ENCODE measurements at places on chromosomes 6 and 20. TPM values are rescaled to one million over a fixed set of nuclear protein-coding genes. Genes with fewer than 3 reads are reported as not detected.

DNA sequence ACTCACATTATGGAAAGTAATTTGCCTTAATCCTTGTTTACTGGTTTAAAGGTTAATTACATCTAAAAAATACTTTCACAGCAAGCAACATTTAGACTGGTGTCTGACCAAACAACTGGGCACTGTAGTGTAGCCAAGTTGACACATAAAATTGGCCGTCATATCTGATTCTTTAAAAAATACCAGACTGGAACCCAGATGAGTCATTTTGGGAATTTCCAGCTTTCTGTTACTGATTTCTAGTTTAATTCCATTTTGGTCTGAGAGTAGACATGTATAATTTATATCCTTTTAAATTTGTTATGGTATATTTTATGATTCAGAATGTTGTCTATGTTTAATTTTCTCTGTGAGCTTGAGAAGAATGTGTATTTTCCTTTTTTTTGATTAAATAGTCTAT lies 44.1 kb downstream of the SCP2D1 start:
- no peaks in the 10 kb centered on the region for H3K36me3 ChIP-seq
- H3K27me3 ChIP-seq, result no peaks in the 10 kb centered on the region
- H3K4me3 ChIP-seq, result no peak overlapping the region
- H3K27ac ChIP-seq, result no peak overlapping the region
- no peak for DNase-seq
- H3K4me1 ChIP-seq, result no peaks in the 10 kb centered on the region

DNA sequence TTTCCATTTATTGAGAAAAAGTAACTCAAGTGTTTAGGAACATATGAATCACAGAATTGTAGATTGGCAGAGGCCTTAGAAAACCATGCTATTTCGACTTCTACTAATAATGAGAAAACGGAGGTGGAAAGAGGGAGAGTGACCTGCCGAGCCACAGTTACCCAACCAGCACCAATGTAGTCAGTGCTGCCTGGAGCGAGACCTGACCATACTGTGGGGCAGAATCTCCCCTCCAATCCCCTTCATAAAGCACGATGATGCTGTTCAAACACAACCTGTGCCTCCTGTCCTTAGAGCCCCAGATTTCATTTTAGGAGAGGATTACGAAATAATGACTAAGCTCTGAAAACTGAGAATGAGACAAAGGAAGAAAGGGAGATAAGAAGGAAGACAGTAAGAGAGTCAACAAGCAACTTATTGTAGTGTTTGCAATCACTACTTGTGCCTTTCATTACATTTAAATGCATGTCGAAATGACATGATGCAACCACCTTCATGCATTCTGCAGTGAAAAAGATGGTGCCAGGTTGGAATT lies 70.6 kb downstream of the ATXN1 start:
- H3K27me3 ChIP-seq, result no peaks in the 10 kb centered on the region
- H3K27ac ChIP-seq, result no peak overlapping the region
- no peaks in the 10 kb centered on the region for H3K36me3 ChIP-seq
- no peak for DNase-seq
- H3K4me3 ChIP-seq, result no peak overlapping the region
- no peaks in the 10 kb centered on the region for H3K4me1 ChIP-seq

DNA sequence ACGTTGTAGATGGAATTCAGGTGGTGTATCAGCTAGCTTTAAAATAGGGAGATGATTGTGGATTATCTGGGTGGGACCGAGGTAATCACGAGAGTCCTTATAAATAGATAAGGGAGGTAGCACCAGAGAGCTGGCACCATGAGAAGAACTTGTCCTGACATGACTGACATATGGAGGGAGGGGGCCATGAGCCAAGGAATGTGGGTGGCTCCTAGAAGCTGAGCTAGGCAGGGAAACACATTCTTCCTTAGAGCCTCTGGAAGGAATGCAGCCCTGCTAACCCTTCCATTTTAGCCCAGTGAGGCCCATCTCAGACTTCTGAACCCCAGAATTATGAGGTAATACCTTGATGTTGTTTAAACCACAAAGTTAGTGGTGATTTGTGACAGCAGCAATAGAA lies 321.1 kb upstream of the SULF2 start:
- H3K36me3 ChIP-seq, result no peaks in the 10 kb centered on the region
- H3K27me3 ChIP-seq, result no peaks in the 10 kb centered on the region
- DNase-seq, result no peak
- H3K4me3 ChIP-seq, result no peak overlapping the region
- H3K4me1 ChIP-seq, result no peaks in the 10 kb centered on the region

DNA sequence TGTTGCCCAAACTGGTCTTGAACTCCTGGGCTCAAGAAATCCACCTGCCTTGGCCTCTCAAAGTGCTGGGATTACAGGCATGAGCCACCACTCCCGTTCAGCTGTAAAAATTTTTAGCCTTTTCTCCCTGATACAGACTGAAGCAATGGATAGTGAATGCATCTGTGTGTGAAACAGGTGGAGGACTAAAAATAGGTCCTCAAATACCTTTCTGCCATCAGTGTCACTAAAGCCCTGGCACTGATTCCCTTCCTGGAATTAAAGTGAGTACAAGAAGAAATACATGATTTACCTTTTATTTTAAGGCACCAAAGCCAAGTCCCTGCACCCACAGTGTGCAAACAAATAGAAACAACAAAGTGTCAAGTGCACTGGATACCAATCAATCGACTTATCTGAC lies 25.1 kb downstream of the TULP4 start:
- DNase-seq, result no peak
- H3K27ac ChIP-seq, result no peak overlapping the region
- H3K4me3 ChIP-seq, result no peak overlapping the region
- no peaks in the 10 kb centered on the region for H3K4me1 ChIP-seq

GRCh38 chr6:156933201-156934068 lies 156.3 kb downstream of the ARID1B start:
- H3K36me3 ChIP-seq, result no peaks in the 10 kb centered on the region
- H3K4me3 ChIP-seq, result no peak overlapping the region
- DNase-seq, result peak; percentile 57
- H3K27me3 ChIP-seq, result no peaks in the 10 kb centered on the region
- peak overlapping the region; percentile 50 for H3K27ac ChIP-seq

DNA sequence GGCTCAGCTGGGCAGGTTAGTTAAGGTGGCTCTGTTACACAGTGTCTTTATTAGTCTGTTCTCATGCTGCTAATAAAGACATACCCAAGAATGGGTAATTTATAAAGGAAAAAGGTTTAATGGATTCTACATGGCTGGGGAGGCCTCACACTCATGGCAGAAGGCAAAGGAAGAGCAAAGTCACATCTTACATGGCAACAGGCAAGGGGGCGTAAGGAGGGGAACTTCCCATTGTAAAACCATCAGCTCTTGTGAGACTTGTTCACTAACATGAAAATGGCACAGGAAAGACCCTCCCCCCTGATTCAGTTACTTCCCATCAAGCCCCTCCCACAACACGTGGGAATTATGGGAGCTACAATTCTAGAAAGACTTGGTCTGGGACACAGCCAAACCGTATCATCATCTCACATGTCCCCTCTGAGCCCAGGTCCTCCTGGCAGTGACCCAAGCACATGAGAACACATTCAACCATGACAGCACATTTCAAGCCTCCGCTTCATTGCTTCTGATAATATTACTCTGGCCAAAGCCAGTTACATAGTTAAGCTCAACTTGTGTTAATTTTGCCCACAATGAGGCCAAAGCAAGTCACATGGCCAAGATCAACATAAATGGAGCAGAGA lies 383.9 kb downstream of the PLCB1 start:
- no peaks in the 10 kb centered on the region for H3K36me3 ChIP-seq
- no peak overlapping the region for H3K4me3 ChIP-seq
- no peaks in the 10 kb centered on the region for H3K27me3 ChIP-seq
- no peak for DNase-seq
- no peaks in the 10 kb centered on the region for H3K4me1 ChIP-seq

- no peak for DNase-seq
- H3K4me1 ChIP-seq, result peaks cover 2% of the 10 kb centered on the region
- H3K4me3 ChIP-seq, result no peak overlapping the region
- H3K27ac ChIP-seq, result no peak overlapping the region
Measured at GRCh38 chr6:126535595-126535994, 195.7 kb downstream of the CENPW start.

GRCh38 chr20:24965065-24965919 lies 16.2 kb downstream of the CST7 start:
- H3K36me3 ChIP-seq, result peaks cover 65% of the 10 kb centered on the region
- H3K27me3 ChIP-seq, result no peaks in the 10 kb centered on the region
- no peak overlapping the region for H3K27ac ChIP-seq
- no peak overlapping the region for H3K4me3 ChIP-seq

GRCh38 chr6:41538556-41539182 lies 7.5 kb upstream of the FOXP4 start:
- H3K27ac ChIP-seq, result no peak overlapping the region
- DNase-seq, result no peak
- peaks cover 10% of the 10 kb centered on the region for H3K4me1 ChIP-seq
- H3K36me3 ChIP-seq, result no peaks in the 10 kb centered on the region

- no peaks in the 10 kb centered on the region for H3K4me1 ChIP-seq
- H3K4me3 ChIP-seq, result no peak overlapping the region
- DNase-seq, result no peak
Measured at GRCh38 chr6:109261811-109262210, 120.5 kb downstream of the CD164 start.

DNA sequence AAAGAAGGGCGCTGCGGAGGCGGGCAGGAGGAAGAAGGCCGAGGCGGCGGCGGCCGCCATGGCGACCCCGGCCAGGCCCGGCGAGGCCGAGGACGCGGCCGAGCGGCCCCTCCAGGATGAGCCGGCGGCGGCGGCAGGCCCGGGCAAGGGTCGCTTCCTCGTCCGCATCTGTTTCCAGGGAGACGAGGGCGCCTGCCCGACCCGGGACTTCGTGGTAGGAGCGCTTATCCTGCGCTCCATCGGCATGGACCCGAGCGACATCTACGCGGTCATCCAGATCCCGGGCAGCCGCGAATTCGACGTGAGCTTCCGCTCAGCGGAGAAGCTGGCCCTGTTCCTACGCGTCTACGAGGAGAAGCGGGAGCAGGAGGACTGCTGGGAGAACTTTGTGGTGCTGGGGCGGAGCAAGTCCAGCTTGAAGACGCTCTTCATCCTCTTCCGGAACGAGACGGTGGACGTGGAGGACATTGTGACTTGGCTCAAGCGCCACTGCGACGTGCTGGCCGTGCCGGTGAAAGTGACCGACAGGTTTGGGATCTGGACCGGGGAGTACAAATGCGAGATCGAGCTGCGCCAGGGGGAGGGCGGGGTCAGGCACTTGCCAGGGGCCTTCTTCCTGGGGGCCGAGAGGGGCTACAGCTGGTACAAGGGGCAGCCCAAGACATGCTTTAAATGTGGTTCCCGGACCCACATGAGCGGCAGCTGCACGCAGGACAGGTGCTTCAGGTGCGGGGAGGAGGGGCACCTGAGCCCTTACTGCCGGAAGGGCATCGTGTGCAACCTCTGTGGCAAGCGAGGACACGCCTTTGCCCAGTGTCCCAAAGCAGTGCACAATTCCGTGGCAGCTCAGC lies 780 bp downstream of the ZCCHC3 start:
- H3K36me3 ChIP-seq, result peaks cover 6% of the 10 kb centered on the region
- peak overlapping the region; percentile 95 for H3K27ac ChIP-seq
- H3K4me3 ChIP-seq, result peak overlapping the region; percentile 91
- no peaks in the 10 kb centered on the region for H3K27me3 ChIP-seq

- no peaks in the 10 kb centered on the region for H3K27me3 ChIP-seq
- no peak overlapping the region for H3K4me3 ChIP-seq
- peaks cover 9% of the 10 kb centered on the region for H3K36me3 ChIP-seq
Measured at GRCh38 chr6:35044761-35045421, 96.2 kb downstream of the TCP11 start.

GRCh38 chr6:154511791-154512190 lies 1.3 kb upstream of the CNKSR3 start:
- no peaks in the 10 kb centered on the region for H3K36me3 ChIP-seq
- H3K4me3 ChIP-seq, result no peak overlapping the region
- peak; percentile 63 for DNase-seq
- H3K27me3 ChIP-seq, result no peaks in the 10 kb centered on the region
- no peak overlapping the region for H3K27ac ChIP-seq

DNA sequence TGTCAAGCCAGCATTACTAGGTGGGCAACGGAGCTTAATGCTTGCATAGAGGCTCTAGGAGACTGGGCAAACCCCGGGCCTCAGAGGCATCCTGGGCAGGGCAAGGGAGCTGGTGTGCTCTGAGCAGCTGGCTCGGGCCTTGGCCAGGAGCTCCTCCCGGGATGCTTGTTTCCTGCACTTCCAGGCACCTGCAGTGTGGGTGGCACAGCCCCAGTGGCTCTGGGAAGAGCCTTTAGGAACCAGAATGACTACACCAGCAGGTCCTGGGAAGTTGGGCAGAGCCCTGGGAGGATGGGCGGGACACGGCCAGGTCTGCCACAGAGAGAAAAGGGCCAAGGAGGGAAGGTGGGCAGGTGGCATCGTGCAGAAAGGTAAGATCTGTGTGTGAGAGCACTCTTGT lies 80.4 kb upstream of the CD93 start:
- no peaks in the 10 kb centered on the region for H3K36me3 ChIP-seq
- no peaks in the 10 kb centered on the region for H3K4me1 ChIP-seq
- H3K27ac ChIP-seq, result no peak overlapping the region
- H3K4me3 ChIP-seq, result no peak overlapping the region

GRCh38 chr20:19977373-19977770 lies 39.8 kb upstream of the NAA20 start:
- no peaks in the 10 kb centered on the region for H3K27me3 ChIP-seq
- no peak for DNase-seq
- H3K4me3 ChIP-seq, result peak overlapping the region; percentile 13
- peak overlapping the region; percentile 94 for H3K27ac ChIP-seq

LST1 gene
- 78.8 TPM for total RNA-seq

DNAH8 gene
- total RNA-seq, result 0.20 TPM

VSX1 gene
- total RNA-seq, result not detected

UST gene
- 24.0 TPM for total RNA-seq

TMEM217 gene
- 1.00 TPM for total RNA-seq

RAET1G gene
- 1.4 TPM for total RNA-seq
